CD8-positive, alpha-beta memory T cell (primary cell): ENCODE measurements at places on chromosomes 6 and 20. TPM values are rescaled to one million over a fixed set of nuclear protein-coding genes. Genes with fewer than 3 reads are reported as not detected.

Gene BTBD9
- 12.2 TPM for total RNA-seq

Gene KIF25
- total RNA-seq: not detected

Gene ZSCAN26
- total RNA-seq: 6.4 TPM

Gene HSPA1L
- total RNA-seq: 3.5 TPM

Gene TSBP1
- not detected for total RNA-seq

Gene DEFB110
- total RNA-seq: not detected

Gene REPS1
- total RNA-seq: 64.4 TPM

DNA sequence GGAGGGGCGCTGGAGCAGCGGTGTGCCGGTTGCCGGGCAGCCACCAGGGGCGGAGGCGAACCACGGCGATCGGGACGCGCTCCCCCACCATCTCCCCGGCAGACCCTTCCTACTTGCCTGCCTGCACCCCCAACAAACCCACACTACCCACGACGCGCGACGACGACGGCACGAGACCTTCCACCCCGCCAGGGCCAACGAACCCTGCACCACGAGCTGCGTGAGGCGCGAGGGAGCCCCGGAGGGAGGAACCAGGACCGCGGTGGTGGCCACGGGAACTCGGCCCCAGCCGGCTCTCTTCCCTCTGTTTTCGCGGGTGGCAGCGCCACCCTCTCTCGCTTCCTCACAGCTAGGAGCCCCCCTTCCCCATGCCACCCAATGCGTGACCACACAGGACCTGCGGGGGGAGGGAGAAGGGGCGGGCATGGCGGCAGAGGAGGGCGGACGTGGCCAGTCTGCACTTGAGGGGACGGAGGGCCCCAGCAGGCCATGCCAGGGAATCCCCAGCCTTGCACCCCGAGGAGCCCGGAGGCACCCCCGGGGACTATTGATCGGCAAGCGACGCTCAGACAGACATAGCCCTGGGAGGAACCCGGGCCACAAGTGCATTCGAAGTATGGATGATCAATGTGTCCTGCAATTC lies 1516.4 kb upstream of the DEFB115 start:
- no peak for DNase-seq

GRCh38 chr6:148999929-149000468 lies 253.2 kb downstream of the UST start:
- no peak for DNase-seq

DNA sequence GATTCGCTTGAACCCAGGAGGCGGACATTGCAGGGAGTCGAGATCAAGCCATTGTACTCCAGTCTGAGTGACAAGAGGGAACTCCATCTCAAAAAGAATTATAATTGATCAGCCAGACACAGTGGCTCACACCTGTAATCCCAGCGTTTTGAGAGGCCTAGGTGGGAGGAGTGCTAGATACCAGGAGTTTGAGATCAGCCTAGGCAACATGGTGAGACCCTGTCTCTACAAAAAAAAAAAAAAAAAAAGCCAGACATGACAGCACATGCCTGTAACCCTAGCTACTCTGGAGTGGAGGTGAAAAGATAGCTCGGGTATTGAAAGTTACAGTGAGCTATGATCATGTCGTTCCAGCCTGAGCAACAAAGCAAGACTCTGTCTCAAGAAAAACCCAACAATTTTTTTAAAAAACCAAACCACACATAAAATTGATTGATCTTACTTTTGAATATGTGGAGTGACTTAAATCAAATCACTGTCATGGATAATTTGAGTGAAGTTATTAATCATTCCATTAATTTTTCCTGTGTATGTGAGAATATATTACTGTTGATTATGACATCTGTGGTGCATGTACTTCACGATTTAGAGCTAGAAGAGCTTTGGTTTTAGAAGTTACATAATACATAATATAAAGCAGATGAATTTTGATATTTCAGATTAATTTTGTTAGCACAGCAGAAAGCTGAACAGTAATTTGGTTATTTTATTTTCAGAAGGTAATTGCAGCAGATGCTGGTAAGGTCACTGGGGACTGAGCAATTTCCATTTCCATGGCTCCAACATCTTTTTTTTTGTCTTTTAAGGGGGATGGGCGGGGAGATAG lies 34.4 kb downstream of the NCOA7 start:
- DNase-seq: no peak

GRCh38 chr6:169577974-169578373 lies 123.9 kb downstream of the WDR27 start:
- no peak for DNase-seq

DNA sequence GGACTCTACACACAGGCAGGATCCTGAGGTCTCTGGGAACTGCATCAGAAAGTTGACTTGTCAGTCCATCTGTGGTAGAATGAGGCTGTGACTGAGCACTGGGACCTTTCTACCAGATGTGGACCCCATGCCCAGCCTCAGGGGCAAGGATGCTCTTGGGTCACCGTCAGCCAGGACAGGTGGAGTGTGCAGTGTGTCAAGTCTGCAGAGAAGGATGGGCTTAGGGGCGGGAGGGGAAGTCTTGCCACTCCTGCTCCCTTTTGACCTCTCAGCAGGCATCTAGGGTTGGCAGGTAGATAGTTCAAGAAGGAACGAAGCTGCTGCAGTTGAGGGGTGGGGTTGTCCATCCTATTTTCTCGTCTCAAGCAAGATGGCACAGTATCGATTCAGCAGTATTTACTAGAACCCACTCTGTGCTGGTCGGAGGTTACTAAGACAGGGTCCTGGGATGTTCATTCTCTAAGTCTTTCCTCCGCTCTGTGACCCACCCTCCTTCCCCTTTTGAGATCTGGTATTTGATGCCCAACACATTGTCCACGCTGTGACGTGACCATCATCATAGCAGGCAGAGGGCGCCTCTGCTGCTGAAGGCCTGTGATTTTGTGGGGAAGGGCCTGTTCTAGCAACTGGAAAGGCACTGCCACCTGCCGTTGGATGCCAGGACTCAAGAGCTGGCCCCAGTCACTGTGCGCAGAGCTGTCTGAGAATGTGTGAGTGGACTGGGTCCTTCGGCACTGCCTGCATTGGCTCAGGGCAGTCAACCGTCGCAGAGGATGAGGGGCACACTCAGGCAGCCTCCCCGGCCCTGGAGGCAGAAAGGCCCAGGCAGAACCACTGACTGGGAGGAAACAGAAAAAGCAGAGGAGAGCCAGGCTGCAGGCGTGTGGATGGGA lies 23.2 kb downstream of the RBCK1 start:
- no peak for DNase-seq
